ENCODE measurements at places on chromosomes 5 and 9.

DNA sequence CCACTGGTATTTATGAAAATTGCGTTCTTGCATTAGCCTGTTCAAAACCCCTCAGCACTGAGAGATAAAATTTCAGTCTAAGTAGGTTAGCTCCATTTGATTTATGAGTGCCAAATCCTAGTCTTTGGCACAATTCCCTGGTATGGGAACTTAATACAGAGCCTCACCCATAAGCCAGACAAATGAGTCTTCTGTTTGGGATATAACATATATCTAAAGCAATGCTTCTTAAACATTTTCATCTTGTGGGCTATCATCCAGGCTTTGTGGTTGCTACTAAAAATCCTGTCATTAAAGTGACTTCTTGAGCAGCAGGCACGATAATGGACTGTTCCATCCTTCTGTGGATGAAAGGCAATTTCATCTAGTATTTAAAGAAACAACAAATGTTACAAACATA, 419.5 kb upstream of the ACTBL2 start:
- DNase-seq: no peak

DNA sequence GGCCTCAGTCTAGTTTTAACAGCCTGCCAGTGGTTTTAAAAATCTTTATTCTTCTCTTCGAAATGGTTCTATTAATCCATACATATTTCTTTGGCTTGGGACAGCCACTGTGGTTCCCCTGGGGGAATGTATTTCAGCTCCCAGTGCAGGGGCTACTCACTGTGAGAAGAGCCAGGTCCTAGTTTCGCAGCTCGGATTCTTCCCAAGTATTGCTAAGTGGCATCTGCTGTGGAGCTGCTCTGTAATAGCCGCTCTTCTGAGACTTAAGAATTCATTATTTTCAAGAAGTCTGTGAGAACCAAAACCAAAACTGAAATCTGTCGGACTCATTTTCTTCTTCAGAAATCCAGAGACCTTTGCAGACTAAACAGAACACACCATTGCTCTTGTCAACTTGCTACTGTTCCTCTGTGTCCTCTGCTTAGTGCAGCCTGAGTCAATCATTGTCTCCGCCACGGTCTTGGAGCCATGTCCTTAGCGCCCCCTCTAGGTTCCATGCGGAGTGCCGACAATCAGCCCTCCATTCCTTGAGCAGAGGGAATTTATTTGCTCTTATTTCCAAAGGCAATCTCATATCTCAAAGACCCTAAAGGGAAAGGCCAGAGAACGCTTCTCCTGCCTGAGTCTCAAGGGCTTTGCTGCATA, 478.2 kb downstream of the SPATA31D1 start:
- no peak for DNase-seq

DNA sequence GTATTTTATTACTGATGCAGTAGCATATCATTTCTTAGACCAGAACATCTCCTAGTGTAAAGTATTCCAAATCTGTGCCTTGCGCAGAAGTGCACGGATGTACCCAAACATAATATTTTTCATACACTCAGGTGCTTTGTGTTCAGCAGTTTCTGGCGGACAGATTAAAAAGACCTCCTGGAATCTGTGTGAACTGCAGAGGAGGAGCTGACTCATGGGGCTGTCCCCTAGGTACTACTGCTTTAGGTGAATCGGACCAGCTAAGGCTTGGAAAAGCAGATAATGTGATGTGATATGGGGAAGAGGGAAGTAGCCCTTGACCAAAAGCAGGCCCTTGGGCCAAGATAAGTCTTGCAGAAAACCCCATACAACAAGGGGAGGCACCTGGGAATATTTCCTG, 310.1 kb downstream of the PLK2 start:
- DNase-seq: no peak

- no peak for DNase-seq
Measured at GRCh38 chr9:23041466-23041865, 594.8 kb downstream of the DMRTA1 start.

GRCh38 chr5:104540448-104540847, 977.9 kb upstream of the NUDT12 start:
- no peak for DNase-seq

GRCh38 chr5:14148890-14149671, 5.9 kb downstream of the TRIO start:
- DNase-seq: no peak

- no peak for DNase-seq
Measured at GRCh38 chr5:80646926-80647325, 7.5 kb upstream of the MSH3 start.

DNA sequence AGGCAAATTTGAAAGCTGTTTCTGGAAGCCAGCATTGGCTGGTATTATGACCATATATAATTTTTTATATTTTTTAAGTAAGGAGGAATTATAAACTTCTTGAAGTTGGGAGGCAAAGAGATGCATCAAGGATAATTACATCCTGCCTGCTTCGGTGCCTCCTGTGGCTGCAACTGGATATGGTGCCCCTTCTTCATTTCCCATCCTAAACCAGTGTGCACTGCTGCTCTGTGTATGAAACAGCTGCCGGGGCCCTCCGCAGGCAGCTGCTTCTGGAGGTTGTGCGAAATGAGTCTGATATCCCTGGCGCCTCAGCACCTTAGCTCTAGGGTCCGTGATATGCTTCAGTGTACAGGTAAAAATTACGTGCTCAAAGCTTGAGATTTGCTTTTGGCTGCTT, 304.2 kb downstream of the ENC1 start:
- DNase-seq: no peak

DNA sequence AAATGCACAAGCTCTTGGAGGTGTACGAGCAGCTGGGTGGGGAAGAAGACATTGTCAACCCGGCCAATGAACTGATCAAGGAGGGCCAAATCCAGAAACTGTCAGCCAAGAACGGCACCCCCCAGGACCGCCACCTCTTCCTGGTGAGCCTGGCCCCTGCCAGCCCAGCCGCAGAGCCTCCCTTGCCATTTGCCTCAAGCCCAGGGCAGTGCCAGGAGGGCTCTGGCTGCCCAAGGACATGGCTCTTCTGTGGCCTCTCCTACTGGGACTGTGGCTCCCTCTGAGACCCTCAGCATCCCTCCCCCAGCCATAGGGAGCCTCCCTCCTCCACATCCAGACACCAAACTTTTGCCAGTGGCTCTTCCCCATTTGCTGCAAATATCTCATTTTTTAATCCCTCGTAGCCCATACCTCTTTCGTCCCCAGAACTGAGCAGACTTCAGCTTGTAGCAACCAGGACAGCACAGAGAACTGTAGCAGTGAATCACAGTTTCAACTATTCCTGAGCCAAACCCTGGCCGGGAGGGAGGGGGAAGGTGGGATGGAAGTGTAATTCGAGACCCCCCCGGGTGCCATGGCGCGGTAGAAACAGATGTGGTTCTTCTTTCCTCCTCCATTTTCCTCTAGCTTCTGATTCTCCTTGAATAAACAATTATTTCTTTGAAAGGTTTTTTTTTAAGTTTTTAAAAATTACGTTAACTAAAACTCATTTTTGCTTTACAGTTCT, 44.5 kb upstream of the SUSD3 start:
- DNase-seq: no peak

DNA sequence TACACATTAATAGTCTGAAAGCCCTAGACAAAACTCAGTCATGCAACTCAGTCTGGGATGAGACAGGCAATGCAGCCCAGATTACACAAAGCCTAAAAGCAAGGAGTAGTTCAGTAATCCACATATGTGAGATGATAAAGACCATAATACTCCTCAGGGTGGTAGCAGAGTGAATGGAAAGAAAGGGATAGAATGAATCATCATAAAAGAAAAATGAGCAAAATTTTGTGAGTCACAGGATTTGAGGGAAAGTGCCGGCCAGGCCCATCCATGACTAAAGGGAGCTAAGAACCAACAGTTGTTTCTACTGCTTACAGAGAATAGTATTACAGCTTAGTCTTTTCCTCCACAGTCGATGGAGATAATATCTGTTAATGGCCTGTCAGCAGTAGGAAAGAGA, 90.0 kb upstream of the POU5F2 start:
- DNase-seq: peak; percentile 25

- DNase-seq: no peak
Measured at GRCh38 chr5:58760222-58760621, 177.3 kb downstream of the RAB3C start.

DNA sequence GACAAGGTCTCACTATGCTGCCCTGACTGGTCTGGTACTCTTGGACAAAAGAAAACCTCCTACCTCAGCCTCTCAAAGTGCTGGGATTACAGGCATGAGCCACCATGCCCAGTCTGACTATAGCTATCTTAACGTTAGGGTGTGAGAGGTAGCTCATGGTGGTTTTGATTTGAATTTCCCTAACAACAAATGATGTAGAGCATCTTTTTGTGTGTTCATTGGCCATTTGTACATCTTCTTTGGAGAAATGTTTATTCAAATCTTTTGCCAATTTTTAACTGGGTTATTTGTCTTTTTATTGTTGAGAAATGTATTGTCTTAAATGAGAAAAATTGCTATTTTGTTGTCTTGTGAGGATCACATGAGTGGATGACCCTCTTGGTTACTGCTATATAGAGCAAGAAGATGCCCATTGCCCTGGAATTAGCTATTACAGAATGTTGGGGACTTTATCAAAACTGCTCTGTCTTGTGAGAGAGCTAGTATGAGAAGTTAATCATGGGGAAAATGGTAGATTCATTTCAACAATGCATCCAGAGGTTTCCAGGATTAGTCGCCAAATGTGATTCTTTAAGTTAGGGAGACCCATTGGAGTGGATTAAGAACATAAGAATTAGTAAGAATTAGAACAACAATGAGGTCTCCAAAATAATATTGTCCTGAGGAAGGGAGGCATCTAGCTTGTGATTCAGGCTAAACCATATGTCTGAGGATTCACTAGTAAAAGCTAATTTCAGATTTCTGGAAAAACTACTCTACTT, 124.3 kb upstream of the MOCS2 start:
- no peak for DNase-seq

GRCh38 chr9:111648066-111648465, 13.3 kb upstream of the GNG10 start:
- DNase-seq: no peak

- DNase-seq: no peak
Measured at GRCh38 chr9:133379153-133380086, 3.3 kb downstream of the STKLD1 start.

DNA sequence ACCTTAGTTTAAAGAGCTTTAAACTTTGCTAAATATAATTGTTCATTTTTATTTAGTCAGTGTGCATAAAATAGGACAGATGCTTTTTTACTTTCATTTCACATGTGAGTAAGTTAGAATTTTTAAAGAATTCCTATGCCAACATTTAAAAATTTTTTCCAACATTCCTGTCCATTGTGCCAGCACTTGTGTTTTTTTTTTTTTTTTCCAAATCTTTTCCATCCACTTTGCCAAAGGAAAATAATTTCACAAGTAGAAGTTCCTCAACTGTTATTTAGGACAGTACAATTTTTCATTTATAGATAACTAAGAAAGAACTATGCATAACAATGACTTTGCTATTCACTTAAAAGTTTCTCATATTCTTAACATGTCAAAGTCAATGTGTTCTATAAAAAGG, 189.5 kb downstream of the ADAMTS6 start:
- no peak for DNase-seq

DNA sequence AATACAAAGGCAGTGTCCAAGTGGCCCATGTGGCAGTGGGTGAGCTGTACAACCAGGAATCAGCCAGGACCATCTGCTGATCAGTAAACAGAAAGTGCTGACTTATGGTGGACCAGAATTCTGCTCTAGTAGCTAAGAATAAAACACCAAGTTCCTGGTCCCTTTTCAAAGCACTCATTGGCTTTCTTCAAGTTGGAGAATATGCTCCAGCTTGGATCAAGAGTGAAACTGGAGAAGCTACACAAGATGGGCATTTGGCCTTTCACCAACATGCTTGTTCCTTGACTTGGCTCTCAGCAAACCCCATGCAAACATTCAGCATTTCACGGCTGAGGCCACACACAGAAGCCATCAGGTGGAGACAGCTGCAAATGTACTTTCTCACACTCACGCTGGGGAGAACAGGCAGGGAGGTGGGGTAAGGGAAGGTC, 32.1 kb downstream of the MARCHF3 start:
- no peak for DNase-seq

DNA sequence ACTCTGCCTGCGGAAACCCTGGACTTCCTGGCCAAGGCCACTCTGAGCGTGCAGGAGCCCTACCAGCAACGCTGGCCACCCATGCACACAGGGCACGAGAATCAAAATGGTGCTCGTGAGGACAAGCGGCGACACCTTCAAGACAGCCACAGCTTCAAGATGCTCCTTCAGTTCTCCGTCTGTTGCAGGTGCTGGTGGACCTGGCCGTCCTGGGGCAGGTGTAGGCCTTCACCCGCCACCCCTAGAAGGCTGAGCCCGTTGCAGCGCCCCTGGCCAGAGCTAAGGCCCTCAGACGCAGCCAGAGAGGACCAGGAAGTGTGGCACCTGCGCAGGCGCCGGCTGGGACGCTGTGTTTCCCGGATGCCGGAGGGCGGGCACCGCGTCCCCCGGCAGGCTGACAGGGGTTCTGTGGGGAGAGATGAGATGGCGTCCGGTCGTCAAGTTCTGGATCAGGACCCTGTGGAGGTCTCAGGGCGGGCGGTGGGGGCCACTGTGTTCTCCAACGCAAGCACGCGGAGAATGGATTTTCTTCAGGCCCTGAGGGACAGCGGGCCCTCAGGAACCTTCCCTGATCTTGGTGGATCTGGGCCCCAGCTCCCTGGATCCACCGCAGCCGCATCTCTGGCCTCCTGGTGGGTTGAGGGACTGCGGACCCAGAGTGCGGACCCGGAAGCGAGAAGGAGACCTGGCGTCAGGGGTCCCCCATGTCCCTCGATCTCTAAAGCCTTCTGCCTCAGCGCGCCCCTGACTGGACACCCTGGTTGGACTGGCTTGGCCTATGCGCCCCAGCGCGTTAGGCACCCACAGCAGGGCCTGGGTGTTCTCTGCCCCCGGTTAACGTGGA, 1770.8 kb upstream of the CDH9 start:
- DNase-seq: no peak

All from keratinocyte (primary cell).